MCF 10A (cell line): ENCODE measurements at places on chromosomes 16 and 17. TPM values are rescaled to one million over a fixed set of nuclear protein-coding genes. Genes with fewer than 3 reads are reported as not detected.

Gene RAMP2
- not detected in 2 replicates for total RNA-seq

Gene CAPNS2
- 0.30 and 0.32 TPM in 2 replicates for total RNA-seq

GRCh38 chr16:55475919-55476318 lies 3.1 kb upstream of the MMP2 start:
- H3K27me3 ChIP-seq = peaks cover 12% of the 10 kb centered on the region
- H3K4me1 ChIP-seq = peaks cover 39% of the 10 kb centered on the region
- no peaks in the 10 kb centered on the region for H3K36me3 ChIP-seq
- H3K27ac ChIP-seq = no peak overlapping the region

GRCh38 chr17:78182504-78182903 lies 4.3 kb downstream of the TK1 start:
- DNase-seq = no peak
- H3K4me3 ChIP-seq = no peak overlapping the region
- peaks cover 18% of the 10 kb centered on the region for H3K4me1 ChIP-seq
- peaks cover 16% of the 10 kb centered on the region for H3K36me3 ChIP-seq
- H3K27ac ChIP-seq = no peak overlapping the region

DNA sequence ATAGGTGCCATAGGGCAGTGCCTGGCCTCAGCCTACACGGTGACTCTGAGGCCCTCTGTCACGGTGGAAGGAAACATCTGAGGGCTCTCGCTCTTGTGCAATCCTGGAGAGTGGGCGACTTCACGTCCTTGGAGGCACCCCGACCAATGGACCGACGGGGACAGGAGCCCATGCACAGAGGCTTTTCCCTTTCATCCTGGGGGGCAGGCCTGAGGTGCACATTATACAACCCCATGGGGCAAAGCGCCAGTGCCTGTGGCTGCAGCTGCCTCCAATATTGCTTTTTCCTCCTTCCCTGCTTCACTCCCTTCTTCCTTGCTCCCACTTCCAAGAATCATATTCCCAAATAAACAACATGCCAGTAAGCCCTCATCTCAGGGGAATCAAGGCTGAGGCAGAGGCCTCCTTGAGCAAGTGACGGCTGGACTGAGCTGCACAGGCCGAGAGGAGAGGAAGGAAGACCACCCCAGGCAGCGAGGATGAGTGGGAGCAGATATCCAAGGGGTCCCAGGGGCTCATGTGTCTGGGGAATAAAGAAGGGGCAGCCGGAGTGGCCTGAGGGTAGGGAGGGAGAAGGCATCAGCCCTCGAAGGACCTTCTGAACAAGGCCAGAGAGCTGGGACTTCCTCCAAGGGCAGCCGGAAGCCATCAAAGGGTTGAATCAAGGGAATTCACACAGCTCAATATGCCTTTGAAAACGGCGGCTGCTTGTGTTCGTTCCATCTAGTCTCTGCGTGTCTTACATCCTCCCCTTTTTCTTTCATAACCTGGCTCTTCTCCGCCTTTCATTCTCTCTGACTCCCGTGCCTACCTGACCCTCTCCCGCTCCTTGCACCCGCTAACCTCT lies 42.6 kb upstream of the RPL38 start:
- H3K27ac ChIP-seq = no peak overlapping the region
- H3K4me3 ChIP-seq = no peak overlapping the region
- no peaks in the 10 kb centered on the region for H3K4me1 ChIP-seq
- no peak for DNase-seq
